ENCODE measurements at places on chromosomes 16 and 17.

- DNase-seq, result peak; percentile 94
These were observed 1.5 kb upstream of the ALOXE3 start for GRCh38 chr17:8119581-8120519.

DNA sequence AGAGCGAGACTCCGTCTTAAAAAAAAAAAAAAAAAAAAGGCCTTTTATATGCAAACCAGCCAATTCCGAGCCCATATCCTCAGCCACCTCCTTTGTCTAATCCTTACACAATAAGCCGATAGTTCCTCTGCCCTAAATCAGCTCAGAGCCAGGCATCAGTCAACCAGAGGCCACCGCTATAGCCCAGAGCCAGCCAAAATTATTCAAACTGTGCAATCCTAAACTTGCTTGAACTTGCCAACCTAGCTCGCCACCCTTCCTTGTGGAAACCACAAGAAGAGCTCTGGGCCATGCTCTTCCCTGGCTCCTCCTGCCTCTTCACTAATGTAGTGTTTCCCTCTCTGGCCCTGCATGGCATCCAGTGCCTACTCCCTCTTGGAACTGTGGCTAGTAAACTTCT, 17.7 kb downstream of the ITGAL start:
- no peak for DNase-seq

DNA sequence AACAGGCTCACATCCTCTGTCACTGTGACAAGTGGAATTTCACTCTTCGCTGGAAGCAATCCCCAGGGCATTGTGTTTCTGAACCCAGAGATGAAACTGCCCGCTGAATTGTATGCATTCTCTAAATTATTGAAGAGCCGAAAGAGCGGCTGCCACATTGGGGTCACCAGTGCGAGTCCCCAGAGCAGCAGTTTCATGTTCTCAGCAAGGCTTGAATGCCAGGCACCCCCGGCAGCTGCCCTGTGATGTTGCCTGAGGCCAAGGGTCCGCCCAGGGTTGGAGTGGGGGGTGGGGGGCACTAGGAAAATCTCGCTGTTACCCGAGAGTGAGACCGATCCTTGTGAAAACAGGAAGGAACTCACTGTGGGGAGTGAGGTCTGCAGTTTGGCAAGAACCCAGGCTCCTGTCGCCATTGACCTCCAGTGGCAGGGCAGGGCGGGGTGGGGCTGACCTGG, 20.7 kb upstream of the BCAR1 start:
- DNase-seq, result no peak

DNA sequence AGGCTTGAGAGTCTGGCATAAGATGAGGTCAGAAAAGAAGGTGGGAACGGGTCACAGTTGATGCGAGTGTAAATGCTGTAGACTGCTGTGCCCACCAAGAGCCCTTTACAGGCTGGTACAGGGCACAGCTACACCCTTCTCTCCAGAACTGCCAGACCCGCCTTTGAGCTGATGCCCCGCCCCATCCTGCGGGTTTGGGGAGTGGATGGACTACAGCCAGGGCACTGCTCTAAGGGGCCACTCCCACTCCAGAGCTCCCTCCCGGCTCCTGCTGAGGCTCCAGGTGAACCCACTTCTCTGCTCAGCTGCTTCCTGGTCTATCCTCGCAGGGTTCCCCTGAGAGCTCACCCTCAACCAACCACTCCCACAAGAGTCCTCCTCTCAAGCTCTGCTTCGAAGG, 12.3 kb downstream of the MEIOB start:
- no peak for DNase-seq

DNA sequence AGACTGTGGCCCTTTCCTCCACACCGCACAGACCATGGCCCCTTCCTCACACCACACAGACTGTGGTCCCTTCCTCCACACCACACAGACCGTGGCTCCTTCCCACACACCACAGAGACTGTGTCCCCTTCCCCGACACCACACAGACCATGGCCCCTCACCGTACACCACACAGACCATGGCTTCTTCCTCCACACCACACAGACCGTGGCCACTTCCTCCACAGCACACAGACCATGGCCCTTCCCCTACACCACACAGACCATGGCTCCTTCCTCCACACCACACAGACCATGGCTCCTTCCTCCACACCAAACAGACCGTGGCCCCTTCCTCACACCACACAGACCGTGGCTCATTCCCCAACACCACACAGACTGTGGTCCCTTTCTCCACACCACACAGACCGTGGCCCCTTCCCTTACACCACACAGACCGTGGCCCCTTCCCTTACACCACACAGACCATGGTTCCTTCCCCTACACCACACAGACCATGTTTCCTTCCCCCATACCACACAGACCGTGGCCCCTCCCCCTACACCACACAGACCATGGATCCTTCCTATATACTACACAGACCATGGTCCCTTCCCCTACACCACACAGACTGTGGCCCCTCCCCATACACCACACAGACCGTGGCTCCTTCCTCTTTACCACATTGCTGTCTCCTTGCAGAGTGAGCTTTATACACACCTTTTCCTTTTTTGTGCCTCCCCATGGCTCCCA, 297.5 kb upstream of the FOXF1 start:
- DNase-seq, result no peak

DNA sequence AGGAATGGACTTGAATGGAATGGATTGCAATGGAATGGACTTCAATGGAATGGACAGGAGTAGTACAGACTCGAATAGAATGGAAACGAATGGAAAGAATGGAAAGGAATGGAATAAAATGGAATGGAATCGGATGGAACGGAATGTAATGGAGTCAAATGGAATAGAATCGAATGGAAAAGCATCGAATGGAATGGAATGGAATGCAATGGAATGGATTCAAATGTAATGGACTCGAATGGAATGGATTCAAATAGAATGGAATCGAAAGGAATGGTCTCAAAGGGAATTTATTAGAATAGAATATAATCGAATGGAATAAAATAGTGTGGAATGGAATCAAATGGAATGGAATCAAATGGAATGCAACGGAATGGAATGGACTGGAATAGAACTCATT, 484.9 kb upstream of the WSB1 start:
- no peak for DNase-seq

DNA sequence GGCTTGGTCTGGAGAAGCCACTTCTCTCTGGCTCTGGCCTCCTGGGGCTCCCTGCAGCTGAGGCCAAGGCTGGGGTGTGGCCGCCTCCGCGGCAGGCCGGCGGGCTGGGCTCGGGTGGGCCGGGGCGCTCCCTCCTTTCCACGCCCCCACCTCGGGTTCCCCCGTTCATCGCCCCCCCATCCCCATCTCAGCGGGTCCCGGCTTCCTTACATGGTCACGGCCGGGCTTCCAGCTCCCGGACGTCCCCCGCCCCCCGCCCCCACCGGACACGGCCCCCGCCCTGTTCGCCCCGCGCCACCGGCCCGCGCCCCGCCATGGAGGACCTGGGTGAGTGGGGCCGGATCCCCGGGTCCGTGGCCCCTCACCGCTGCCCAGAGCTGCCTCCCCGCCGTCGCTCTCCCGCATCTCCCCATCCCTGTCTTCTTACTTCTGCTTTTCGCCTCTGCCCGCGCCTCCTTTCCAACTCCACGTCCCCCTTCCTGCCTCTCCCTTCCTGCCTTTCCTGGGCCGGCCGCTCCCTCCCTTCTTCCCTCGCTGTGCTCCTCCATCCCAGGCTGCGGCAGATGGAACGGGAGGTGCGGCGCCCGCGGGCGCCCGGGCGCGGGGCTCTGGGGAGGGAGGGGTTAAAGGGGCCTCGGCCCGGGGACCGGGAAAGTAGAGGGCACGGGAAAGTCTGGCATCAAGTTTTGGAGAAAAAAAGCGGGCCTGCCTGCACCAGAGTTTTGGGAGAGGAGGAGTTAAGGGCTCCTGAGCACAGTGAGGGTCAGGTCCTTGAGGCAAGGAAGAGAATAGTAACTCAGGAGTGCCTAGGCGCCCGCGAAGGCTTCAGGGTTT, at the start of gene TGFB1I1:
Gene TGFB1I1, plus strand, starts transcription at position 278 of the 834 bp plus-strand sequence. Its CDS starts 37 bp downstream, at position 315.
- DNase-seq, result no peak

DNA sequence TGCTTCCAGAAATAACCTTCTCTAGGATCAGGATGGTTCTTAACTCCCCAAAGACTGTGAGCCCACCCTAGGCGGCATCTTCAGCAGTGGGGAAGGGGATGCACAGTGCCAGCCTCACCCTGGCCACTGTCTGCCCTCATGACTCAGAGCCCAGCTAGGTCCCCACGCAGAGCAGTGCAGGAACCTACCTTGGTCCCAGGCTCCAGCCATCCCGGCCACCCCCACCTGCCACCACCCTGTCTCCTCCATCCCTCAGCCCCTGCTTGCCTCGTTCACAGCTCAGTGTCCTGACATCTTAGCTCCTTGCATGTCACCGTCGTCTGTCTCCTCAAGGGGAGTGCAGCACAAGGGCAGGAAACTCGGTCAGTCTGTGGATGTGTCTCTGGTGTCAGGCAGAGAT, 16.1 kb upstream of the KRTAP17-1 start:
- DNase-seq, result no peak

GRCh38 chr16:87648698-87649487, 46.6 kb downstream of the JPH3 start:
- DNase-seq, result no peak

- DNase-seq, result no peak
These were observed 5.3 kb upstream of the FOXN1 start for GRCh38 chr17:28500712-28501379.

GRCh38 chr16:86732621-86733295, 154.4 kb downstream of the FOXL1 start:
- no peak for DNase-seq

- no peak for DNase-seq
These were observed 28.8 kb downstream of the SYT17 start for GRCh38 chr16:19196871-19197270.

- DNase-seq, result no peak
These were observed 147.9 kb downstream of the STX8 start for GRCh38 chr17:9427465-9428315.

- peak; percentile 30 for DNase-seq
These were observed 11.9 kb downstream of the FZD2 start for GRCh38 chr17:44568945-44569858.

DNA sequence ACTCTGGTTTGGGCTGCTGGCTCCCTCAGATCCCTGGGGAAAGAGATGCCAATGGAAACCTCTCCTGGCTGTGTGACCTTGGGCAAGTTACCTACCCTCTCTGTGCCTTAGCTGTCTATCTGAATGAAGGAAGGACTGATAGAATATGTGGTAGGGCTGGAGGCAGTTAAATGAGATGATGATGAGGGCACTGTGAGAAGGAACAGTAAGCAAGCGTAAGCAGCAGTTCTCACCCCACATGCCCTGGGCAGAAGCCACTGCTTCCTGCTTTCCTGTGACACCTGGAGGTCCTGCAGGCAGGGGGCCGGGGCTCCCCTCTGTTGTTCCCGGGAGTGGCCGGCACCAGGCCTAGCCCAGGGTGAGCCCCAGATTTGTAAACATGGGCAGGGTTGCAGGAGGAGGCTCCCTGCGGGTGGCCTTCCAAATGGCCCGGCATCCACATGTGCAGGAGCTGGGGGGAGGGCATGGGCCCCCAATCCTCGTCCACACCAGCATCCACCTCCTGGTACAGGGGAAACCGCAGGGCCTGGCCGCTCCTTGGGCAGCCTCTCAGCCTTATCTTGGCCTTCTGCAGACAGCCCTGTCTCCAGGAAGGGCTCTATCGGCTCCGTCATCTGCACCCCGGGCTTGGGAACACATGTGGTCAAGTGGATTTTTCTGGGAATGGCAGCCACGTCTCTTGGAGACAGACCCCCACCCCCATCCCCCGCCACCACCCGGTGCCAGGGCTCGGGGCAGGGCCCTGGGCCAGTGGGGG, 235.6 kb upstream of the GSE1 start:
- no peak for DNase-seq

- no peak for DNase-seq
These were observed 312.3 kb upstream of the KCNJ16 start for GRCh38 chr17:69762766-69763165.

GRCh38 chr17:41504246-41504977, 1.0 kb downstream of the KRT13 start:
- no peak for DNase-seq

DNA sequence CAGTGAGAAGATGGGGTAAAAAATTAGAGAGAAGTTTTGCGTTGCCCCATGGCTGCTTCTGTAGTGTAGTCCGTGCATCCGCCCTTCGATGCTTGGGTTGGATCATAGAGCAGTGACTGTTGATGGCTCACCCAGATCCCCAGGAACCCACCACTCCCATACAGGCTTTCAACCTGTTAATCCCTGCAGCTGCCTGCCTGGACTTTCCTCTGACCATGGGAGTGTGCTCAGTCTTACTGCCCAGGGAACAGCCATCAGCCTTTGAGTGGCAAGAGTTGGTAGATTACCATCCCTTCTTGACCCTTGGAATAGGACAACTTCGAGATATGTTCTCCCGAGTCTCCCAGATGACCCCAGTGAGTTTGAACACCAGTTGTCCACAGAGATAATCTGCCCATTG, 299.5 kb upstream of the HSBP1 start:
- DNase-seq, result no peak

GRCh38 chr16:66289986-66290385, 76.5 kb upstream of the CDH5 start:
- no peak for DNase-seq

- DNase-seq, result no peak
These were observed 54.7 kb downstream of the HS3ST3B1 start for GRCh38 chr17:14355556-14355955.

DNA sequence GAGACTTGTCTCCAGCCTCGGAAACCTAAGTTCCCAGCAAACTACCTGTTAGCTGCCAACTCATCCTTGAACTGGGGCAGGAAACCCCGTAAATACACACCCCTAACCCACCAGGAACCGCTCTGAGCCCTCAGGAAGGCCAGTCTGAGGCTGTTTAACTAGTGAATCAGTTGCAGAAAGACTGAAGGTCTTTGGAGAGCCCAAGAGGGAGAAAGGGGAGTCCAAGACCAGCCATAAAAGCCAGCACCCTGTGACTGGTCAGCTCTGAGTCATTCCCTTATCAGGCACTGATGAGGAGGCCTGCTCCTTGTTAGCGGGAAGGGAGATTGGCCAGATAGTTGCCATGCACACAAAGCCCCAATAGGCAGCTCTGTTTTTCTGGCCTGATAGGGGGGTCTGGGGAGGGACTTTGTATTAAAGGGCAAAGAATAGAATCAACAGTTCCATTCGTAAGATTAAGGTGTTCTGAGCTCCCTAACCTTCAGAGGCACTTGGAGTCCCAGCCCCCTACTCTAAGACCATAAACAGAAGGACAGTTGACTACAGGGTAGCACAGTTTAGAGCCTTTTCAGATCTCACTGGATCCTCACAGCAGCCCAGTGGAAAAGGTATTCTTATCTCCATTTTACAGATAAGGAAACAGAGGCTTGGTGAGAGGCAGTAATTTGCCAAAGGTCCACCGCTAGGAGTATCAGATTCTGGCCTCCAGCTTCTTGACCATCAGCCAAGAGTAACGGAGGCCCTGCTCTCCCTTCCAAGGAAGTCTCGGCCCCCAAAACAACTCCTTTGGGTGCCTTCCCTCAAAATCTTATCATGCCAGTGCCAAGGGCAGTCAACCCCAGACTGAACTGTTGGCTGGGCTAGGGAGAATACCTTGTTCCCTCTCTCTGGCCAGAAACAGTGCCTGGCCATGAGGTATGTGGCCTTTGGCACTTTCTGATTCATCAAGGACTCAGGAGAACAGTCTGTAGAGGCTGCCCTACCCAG, 2.2 kb upstream of the KRT19 start:
- no peak for DNase-seq

DNA sequence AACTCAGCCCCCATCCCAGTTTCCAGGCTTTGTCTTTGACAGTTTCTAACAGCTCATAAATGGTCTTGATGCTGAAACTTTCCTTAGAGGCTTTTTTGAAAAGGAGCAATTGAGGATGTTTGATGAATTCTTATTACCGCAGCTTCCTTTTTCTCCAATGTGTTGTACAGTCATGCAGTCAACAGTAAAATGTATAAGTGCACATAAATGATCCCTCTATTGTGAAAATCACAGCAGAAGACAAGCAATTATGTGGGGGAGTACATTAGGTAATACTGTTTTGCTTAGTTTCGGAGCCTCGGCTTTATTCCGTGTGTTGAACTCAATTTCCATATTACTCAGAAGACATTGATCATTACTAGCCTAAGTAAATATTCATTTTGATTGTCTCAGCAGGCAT, 673.7 kb downstream of the CDH8 start:
- DNase-seq, result no peak

Data from stimulated activated CD4-positive, alpha-beta T cell treated with anti-CD3 and anti-CD28 coated beads, Interleukin-1b, Interleukin-23, amount 100 ng/mL, for 48 hours (primary cell).